ENCODE measurements at places on chromosomes 12 and 14.

GRCh38 chr12:51953864-51954263 lies 2.4 kb downstream of the ACVR1B start:
- DNase-seq, result no peak

DNA sequence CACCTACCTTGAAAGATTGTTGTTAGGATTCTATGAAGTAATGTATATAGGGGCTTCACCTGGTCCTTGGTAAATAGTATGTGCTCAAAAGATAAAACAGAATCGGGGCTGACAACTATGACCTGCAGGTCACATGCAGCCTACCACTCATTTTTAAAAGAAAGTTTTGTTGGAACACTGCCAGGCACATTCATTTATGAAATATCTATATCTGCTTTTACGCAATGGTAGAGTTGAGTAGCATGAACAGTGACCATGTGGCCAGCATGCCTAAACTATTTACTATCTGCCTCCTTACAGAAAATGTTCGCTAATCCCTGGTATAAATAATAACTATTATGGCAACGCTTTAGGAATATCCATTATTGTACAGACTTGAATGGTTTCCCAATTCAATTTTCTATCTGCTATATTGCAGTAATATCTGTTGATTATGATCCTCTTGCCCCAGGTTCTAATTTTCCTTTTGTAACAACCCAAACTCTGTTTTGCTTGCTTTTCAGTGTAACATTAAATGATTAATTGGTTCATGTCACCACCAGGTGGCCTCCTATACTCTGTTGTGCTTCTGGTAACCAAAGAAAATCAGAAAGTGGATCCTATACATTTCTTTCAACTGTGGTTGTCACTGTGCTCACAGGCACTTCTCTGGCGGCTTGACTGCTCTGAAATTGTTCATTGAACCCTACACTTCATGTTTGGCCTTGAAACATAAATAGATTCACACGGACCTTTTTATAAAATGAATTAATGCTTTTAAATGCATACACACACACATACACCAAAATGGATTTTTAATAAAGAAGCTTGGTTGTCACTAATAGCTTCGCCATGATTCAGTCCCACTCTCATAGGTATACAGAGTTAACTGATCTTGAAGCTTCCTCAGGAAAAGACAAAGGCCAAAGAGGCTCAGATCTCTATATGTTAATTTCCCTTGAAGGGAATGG lies 227.7 kb upstream of the NPAS3 start:
- DNase-seq, result no peak

DNA sequence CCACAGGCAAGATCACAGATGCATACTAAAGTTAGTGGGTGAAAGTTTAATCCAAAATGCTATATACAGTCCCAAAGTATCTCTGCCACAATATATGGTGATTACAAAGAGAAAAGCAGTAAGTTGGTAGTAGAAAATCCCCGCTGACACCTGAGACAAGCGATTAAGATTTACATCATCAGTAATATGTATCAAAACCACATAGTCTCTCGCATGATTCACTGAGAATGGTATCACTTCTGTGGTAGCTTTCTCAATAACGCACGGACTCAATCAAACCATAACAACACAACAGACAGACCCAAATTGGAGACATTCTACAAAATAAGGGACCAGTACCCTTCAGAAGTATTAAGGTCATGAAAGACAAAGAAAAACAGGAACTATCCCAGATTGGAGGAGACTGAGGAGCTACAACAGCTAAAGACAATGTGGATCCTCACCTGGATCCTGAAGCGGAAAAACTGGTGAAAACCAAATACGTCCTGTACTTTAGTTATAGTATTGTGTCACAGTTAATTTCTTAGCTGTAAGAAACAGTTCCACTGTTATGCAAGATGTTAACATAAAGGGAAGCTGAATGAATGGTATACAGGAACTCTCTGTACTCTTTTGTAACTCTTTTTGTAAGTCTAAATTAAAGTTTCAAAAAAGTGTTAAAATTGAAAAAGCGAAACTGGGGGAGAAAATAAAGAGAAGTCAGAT lies 51.0 kb downstream of the SPTLC2 start:
- no peak for DNase-seq

GRCh38 chr12:49978125-49978524 lies 5.4 kb downstream of the AQP6 start:
- DNase-seq, result no peak

DNA sequence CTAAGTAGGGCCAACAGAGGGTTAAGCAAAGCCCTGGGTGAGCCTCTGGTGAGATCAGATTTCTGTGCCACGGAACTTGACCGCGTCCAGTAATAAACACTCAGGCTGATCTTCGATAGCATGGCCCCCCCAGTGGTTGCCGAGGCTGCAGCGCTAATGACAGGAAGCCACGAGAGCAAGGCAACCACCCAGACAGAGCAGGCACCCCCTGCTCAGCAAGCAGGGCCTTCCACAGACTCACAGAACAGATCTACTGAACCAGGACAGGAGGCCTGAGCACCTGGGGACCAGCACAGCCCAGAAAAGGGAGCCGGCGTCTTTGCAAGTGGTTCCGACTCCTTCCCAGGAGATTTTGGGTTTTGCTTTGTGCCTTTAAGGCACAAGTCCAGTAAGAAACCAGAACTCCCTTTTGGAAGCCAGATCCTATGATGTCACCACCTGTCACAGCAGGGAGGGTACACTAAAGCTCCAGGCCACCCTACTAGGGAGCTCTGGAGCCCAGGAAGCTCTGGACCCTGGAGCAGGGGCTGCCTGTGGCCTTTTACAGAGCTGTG lies 42.3 kb downstream of the BCL11B start:
- no peak for DNase-seq

GRCh38 chr14:53539489-53540126 lies 386.5 kb upstream of the DDHD1 start:
- no peak for DNase-seq

- DNase-seq, result no peak
Observed at GRCh38 chr14:35855876-35856481, 29.8 kb downstream of the BRMS1L start.

- no peak for DNase-seq
Observed at GRCh38 chr12:123591702-123592481, 7.5 kb downstream of the TMED2 start.

- DNase-seq, result no peak
Observed at GRCh38 chr12:130087222-130087621, 75.0 kb upstream of the FZD10 start.

DNA sequence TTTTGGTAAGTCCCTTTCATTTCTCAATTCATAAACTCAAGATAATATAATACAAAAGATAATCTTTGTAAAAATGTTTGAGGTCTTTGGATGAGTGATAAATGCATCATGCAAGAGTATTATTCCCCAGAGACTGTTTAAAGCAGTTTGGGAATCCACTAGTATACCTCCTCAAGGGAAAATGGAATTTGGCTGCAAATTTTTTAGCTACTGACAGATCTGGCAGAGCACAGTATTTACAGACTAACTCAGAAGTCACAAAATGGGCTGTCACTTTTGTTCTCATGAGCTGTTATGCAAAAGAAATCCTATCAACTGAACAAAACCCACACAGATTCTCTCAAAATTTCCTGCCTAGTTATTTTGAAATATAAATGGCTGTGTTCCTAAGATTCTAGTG lies 9.9 kb downstream of the SPIC start:
- no peak for DNase-seq

- DNase-seq, result no peak
Observed at GRCh38 chr12:104059963-104060362, 4.4 kb upstream of the HCFC2 start.

DNA sequence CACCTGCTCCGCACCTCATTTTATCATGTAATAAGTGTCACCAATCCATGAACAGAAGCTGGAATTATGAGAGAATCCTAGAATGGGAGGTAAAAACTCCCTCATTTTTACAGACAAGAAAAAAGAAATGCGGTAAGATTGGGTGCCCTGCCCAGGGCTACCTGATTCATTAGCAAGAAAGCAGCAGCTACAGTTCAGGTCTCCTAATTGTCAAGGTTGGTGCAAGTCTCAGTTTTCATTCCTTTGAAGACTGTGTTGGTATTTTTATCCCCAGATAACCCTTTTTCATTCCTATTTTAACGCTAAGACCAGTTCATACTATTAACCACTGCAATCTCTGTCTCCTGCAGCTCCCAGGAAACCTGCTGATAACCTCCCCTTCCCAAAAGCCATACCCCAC lies 6.9 kb downstream of the DUSP6 start:
- no peak for DNase-seq

DNA sequence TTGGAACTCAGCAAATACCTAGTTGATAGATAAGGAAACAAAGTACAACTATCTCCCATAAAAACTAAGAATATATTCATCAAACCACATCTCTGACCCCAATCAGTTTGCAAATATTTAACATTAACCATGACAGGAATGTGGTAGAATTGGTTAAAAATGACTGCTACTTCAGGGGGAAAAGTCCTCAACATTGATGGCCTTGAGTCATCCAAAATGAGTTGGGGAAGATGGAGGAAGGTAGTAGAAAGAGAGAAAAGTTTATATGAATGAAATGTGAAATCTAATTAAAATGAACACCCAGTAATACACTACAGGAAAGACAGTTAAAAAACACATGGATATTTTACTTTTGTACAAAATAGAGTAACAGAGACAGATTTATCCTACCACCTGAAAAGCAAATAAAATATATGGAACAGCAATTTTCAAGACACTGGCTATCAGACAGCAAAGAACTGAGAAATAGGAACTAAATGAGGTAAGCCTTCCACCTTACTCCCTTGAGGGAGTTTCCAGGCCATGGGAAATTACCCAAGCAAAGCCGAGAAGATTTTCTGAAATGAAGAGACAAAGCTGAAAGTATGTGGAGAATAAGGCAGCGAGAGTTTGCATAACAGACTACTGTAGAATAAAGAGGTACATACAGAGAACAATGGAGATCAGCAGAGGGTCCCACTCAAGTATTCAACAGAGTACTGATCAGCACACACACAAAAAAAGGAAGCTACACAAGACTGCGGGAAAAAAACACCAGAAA lies 49.6 kb downstream of the TC2N start:
- DNase-seq, result no peak

DNA sequence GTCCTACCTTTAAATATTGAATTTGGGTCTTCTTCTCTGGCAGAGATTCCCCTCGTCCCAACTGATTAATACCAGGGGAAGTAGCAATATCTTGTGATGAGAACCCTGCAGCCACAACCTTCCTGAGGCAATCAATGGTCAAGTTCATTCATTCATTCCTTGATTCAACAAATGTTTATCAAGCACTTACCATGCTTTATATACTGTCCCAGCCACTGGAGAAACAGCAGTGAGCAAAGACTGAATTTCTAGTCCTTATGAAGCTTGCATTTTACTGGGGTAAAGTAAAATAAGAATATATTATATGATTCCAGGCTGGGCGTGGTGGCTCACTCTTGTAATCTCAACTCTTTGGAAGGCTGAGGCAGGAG lies 300 bp upstream of the GIT2 start:
- no peak for DNase-seq

- DNase-seq, result no peak
Observed at GRCh38 chr14:96120392-96120791, 81.2 kb downstream of the C14orf132 start.

DNA sequence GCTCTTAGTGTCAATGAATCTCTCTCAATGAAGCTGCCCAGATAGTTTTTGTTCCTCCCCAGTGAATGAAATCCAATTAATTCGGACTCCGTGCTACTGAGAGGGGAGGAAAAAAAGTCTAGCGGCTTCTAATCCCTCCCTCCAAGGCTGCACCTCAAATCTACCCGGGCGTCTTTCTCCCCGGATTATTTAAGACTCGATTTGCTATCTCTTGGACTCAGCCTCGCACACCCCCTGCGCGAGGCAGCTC lies 134 bp downstream of the DUSP6 start:
- no peak for DNase-seq

DNA sequence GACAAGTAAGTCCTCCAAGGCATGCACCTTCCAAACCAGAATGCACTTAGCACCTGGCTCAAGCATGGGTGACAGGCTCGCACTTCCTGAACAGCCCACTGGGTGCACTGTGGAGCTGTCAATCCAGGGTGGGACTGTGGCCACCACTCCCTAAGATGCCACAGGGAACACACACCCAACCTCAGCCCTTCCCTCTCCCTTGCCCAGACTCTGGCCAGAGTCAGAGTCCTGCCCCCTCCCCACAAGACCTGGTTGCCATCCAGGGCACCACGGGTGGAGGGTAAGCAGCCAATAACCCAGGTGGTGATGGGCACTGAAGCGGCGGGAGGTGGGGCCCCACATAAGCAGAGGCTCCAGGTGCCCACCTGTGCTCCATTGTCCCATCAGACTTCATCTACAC lies 160.6 kb downstream of the MYRFL start:
- no peak for DNase-seq

DNA sequence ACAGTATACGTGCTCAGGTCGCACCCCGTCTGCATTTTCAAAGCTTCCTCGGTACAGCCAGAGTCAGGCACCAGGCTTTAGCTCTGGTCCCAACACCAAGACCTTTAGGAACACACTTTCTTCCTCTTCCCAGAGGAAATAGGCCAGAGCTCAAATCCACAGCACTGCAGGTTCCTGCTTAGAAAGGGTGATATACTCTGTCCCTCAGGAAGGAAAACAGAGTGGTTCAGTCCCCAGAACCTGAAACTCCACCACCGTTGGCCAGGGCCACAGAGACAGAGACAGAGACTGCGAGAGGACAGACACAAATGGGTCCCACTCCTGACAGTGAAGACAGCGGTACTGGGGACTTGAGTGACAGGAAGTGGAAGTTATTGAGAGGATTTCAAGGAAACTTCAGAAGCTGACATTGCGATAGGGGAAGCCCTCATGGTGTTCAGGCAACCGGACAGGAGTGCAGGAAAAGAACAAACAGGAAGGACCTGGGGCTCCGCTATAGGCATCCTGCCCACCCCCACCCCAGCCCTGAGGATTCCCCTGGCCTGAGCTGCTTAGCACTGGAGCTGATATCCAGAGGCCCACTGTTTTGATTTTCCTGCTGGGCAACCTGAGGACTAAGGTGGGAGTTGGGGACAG lies 5.5 kb upstream of the KRT8 start:
- no peak for DNase-seq

- no peak for DNase-seq
Observed at GRCh38 chr14:38616959-38617358, 361.1 kb upstream of the CLEC14A start.

DNA sequence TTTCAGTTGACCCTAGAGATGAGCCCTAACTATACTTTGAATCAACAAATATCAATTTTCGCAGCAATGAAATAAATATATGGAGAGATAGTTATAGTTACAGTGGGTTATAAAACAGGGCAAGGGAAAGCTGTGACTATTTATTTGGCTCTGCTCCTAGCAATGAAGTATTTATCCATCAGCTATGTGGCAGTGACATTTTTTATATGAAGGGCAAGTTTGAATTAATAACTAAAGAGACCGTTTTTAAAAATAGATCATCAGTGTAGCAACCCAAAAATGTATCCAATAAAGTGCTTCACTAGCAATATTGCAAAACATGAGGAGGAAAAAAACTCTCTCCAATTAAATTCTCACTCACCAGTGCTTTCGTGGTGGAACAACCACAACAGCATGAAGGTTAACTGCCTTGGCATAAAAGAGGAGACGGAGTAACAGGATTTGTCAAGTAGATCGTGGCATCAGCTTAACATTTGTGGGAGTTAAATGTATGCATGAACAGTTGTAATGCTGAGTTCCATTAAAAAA lies 58.1 kb upstream of the NUDT4 start:
- DNase-seq, result no peak
